NCI-H345 (cell line): ENCODE measurements at places on chromosomes 5 and 9.

DNA sequence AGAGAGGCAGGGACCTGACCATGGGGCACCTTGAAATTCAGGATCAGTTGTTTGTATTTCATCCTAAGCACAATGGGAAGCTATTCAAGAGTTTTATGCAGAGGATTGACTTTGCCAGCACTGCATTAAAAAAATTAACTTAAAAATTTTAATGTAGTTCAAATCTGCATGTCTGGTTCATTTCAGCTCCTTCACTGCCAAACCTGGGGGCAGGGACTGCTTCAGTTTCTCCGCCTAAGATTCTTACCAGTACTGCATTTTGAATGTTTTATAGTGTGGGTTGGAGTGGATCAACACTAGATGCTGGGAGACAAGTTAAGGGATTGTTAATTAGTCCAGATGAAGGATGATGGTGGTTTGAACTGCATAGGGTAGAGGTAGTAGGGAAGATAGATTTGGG is 15.7 kb upstream of the MSMP start:
- no peak for DNase-seq

- no peak for DNase-seq
These were observed 1523.9 kb downstream of the MAT2B start for GRCh38 chr5:165029099-165029870.

GRCh38 chr9:126154869-126155268 is 171.8 kb upstream of the MVB12B start:
- DNase-seq = no peak

DNA sequence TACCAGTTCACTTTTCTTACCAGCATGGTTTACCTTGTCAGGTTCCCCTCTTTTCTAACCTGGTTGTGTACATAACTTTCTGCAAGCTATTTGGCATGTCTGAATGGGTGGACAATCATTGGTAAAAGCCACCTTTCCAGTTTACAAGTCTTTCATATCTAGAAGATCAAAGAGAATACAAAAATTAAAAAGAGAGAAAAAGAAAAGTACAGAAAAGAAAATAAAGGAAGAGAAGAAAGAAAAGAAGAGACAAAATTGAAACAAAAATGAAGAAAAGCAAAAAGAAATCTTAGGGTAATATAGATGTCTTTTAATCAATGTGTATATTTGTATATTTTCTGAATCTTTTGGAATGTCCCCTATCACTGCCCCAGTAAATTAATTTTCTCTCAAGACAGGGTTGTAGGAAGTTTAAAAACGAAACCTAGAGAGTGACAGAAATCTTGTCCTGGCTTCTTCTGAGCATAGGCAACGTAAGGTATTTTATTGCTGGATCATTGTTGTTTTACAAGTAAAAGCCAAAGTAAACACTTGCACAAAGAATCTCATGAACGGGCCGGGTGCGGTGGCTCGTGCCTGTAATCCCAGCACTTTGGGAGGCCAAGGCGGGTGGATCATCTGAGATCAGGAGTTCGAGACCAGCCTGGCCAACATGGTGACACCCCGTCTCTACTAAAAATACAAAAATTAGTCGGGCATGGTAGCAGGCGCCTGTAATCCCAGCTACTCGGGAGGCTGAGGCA is 98.7 kb upstream of the IFNE start:
- no peak for DNase-seq

GRCh38 chr5:81424728-81425127 is 30.8 kb upstream of the ACOT12 start:
- no peak for DNase-seq
